Hippocampal formation (tissue), 2 donors: ENCODE measurements at places on chromosomes 7 and 10.

GRCh38 chr10:79084012-79084971, 15.5 kb downstream of the ZMIZ1 start:
- DNase-seq: no peak

GRCh38 chr10:127150136-127150535, 46.3 kb downstream of the INSYN2A start:
- DNase-seq: no peak

DNA sequence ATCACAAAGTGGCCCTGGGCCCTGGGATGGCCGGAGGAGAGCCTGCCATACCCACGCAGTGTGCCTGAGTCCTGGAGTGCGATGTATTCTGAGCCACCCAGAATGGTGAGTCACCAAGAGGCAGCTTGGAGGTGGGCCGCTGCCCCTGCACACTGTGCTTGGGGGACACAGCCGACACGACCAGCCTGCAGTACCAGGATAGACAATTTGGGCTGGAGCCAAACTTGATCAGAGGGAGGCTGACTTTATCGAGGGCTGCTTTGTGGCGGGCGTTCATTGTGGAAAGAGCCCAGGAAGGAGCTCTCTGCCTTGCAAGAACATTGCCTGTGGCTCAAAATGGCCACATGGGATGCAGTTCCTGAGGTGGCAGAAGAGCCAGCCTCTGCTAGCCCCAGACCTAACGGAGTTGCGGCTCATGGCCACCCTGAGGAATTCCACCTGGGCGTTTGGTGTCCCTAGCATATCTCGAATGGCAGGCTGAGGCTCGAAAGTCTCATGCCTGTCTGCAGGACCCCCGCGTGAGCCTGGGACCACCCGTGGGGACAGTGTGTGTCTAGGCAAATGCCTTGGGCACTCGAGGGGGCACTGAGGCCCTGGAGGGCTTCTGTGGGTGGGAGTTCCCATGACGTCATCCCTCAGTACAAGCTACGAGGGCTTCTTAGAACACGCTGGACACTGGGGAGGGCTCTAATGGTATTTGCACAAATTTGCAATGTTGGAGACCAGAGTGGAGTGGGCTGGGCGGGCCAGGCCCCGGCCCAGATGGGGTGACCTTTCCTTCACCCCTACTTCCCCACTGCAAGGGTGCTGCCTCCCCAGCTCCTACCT, 79.7 kb downstream of the LHPP start:
- DNase-seq: no peak

GRCh38 chr7:139960157-139960556, 102.6 kb downstream of the PARP12 start:
- DNase-seq: no peak

GRCh38 chr7:115558161-115558560, 472.4 kb downstream of the TFEC start:
- DNase-seq: no peak

DNA sequence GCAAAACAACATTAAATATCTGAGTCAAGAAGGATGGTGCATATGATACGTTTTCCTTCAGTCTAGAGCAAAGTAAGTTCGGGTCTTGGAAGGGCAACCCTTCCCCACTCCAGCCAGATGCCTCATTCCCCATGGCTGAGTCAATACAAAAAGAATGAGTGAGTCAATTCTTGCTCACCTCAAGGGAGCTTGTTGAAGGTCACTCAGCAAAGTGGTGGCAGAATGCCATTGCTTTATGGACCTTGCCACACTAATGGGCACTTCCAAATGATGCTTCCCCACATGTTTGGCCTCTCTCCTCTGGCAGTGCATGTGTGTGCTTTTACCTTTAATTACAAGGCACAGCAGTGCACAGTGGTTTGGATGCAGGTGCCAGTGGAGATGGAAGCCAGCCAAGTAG, 296.5 kb downstream of the SORCS3 start:
- no peak for DNase-seq

- no peak for DNase-seq
These were observed 83.4 kb downstream of the PRKAG2 start for GRCh38 chr7:151793531-151793951.

DNA sequence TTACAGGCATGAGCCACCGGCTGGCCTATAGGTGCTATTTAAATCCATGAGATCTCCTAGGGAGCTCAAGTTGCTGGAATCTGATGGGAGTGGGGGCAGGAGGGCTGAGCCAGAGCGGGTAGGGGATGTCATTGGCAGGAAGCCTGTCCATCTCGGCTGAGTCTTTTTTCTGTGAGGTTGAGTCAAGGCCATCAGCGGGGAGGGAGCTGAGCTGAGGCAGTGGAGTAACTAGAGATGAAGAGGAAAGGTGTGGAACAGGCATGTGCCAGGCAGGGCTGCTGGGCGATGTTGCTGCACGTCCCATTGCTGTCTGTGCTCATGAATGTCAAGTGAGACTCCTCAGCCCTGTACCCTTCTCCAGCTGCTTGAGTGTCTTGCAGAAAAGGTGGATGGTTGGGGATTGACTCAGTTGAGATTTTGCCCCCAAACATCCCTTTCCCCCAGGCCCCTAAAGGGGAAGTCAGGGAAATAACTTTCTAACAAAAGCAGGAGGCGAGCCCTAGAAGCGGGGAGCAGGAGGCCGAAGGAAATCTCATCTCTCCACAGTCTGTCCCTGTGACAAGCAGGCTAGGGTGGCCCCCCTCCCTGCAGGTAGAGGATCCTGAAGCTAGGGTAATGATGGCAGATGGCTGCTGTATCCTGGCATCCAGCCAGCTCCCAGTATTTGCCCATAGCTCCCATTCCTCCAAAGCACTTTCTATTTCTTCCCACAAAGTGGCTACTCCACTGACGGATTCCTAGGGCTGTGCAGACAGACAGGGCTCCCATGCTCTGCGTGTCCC, 5.4 kb downstream of the ATP6V1F start:
- no peak for DNase-seq

DNA sequence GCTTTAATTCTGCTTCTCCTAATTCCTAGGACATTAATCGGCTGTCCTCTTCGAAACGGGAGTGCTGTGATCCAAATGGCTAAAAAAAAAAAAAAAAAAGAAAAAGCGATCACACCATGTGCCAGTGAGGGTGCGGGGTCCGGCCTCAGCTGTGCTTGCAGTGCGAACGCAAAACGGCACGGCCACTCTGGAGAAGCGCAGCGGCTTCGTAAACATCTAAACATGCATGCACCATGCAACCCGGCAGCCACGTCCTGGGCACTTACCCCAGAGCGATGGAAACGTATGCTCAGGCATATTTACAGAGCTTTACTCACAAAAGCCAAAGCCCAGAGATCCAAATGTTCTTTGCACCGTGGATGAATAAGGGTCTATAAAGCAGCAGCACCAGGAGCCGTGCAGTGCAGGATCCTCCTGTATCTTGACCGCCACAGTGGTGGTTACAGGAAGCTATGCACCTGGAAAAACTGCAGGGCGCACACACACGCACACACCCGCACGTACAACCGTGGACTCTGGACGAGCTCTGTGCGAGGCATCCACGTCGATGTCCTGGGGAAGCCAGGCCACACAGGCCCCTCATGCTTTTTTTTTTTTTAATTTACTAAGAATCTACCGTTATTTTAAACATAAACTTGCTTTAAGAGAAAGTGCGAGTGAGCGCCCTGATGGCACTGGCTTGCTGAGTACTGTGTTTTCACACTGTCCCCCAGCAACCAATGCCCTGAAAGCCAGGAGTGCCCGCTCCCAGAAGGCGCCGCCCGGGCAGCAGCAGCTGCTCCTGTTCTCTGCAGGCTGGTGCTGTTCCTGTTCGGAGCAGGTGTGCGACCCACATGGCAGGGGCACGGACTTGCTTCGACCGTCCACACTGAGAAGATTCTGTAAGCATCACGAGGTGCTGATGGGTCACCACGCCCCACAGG, 25.0 kb downstream of the GPER1 start:
- no peak for DNase-seq

- DNase-seq: no peak
These were observed 80.7 kb downstream of the FZD1 start for GRCh38 chr7:91344911-91345310.

DNA sequence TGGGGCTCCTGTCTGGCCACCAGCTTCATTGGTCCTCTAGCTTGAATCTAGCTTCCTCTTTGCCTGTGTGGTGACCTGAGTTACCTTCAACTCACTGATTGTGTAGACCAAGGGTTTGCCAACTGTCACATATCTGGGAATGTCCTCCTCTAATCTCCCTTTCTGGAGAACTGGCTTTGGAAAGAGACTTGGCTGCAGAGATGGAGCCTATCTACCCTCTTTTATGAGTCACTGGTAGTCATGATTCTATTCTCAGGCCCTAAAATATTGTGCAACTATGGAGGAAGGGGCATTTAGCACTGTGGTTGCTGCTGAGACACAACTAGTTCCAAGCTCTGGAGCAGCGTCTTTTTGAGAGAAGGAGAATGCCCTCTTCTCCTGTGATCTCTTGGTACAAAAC, 691.3 kb downstream of the KCNMA1 start:
- no peak for DNase-seq

DNA sequence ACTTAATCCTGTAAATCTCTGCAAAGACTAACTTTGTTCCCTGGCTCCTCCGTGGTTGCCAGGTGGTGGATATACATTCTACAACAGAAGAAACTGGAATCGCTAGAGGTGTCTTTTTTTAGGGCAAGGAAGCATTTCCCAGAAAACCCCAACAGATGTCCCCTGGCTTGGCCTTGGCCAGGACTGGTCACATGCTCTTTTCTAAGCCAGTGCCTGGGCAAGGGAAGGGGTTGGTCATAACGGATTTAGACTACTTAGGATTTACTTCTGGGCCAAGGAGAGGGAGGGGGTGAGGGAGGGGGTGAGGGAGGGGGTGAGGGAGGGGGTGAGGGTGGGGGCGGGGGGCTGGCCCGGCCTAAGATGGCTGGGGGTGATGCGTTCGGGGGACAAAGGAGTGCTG, 105.7 kb downstream of the SNX10 start:
- no peak for DNase-seq

- no peak for DNase-seq
These were observed 250.9 kb upstream of the MKLN1 start for GRCh38 chr7:131076711-131077181.

DNA sequence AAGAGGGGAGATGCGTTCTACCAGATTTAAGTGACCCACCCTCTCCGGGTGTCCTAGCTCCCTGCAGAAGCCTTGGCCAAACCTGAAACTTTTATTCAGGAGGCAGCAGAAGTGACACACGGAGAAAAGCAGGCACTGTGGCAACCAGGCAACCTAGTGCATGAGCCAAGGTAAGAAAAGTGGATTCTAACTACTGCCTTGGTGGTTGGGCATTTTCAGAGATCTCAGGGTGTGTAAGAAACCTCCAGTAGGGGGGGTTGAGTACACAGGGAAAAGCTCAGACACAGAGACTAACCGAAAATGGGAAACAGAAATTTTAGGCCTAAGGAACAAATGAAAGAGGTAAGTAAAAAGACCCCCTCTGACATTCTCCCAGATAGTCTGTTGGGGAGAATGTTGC, 645.7 kb downstream of the ANKRD7 start:
- no peak for DNase-seq

- DNase-seq: no peak
These were observed 71.4 kb upstream of the PRSS58 start for GRCh38 chr7:142329062-142329790.

DNA sequence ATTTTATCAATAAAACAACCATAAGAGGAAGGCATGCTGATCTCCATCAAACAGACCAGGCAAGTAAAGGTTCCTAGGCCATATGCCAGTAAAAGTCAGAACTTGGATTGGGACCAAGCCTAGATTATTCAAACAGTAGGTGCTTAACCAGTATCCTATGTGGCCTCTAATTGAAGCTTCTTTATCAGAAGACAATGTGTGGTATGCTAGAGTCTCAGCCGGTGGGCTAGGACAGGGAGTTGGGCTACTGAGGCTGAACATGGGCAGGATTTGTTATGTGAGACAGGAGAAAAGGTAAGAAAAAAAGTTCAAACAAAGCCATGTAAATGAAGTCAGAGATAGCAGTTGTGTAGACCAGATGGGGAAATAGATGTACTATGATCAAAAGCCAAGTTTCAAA, 413.7 kb upstream of the GHITM start:
- no peak for DNase-seq

DNA sequence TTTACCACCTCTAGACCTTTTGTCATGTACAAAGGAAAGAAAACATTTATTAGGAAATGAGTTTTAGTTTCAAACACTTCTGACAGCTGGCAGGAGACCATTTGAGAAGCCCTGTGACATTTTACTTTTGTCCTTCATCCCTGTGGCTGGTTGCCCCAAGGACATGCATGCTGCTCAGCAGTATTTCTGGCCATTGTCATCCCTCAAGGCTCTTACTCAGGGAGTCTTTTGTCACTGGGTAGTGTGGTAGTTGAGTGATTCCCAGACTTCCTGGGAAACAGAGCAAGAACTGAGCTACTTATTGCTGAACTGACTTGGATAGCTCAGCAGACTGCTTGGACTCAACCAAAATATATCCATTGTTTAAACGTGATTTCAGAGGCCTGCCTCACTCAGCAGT, 142.8 kb downstream of the LRRC4 start:
- DNase-seq: no peak

- DNase-seq: no peak
These were observed 59.8 kb downstream of the TMEM178B start for GRCh38 chr7:141133646-141134045.

DNA sequence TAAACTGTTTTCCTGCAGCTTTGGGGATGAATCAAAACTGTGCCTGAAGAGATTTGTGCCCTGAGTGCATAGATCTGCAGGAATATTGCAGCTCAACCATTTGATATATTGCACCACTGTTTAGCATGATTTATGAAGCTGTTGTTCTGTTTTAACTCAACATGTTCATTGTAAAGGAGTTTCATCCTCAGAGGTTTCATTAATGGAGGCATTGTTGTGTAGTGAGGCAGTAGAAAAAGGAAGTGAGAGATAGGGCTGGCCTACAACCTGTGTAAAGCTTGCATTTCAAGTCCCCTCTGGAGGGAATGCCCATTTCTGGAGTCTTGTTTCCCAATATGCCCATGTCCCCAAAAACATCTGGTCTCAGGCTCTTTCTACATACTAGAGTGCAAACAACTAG, 67.5 kb downstream of the DNAJC12 start:
- DNase-seq: no peak

DNA sequence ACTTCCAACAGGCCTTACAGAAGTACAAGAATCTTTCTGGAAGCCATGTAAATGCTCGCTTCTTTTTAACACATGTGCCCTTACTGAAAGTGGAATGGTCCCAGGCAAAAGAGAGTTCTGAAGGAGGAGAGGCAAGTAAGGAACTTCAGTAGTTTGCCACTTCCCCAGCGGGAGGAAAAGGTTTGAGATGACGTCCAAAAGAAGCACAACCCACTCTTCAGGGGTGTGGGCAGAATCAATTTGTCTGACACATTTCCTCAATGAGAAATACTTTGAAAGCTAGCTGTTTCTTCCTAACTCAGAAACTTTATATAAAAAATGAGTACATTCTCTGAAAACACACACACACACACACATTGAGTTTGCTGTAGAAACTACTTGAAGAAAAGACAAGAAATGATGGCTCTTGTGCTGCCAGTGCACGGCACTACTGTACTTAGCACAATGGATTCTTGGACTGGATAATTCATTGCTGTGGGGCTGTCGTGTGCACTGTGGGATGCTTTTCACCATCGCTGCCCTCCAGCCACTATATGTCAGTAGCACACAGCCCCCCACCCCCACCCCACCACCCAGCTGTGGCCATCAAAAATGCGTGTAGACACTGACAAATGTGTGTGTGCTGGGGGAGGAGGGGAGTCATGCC, 183.0 kb downstream of the SRPK2 start:
- DNase-seq: no peak
